ENCODE measurements at places on chromosomes 3 and 15.
A peak's percentile ranks its signal among the peaks of the same experiment; 100 is the strongest.

GRCh38 chr3:59171491-59171890 lies 121.7 kb upstream of the CFAP20DC start:
- no peak for DNase-seq

DNA sequence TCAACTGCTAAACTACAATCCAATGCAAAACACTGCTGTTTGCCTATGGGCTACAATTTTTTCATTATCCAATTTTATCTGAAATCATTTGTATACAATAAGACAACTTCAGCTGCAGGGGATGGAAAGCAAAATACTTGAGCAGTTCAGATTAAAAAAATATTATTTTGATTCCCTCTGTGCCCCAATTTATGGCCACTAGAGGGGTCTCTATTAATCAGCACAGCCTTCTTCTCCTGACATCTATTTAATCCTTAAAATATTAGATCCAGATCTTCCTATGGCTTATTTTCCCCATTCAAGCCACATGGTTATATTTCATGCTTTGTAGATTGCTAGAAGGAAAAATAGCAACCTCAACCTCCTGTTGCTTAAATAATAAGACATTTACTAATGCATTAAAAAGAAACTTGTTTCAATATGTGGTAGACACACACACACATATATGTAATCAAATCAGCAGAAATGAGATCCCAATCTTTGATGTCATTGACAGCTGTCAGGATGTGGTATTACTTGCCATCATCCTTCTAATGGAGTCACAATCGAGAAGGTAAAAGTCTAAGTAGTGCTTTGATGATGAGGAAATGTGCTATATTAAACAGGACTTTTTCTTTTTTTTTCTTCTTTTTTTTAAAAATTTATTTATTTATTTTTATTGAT lies 104.2 kb downstream of the P2RY1 start:
- DNase-seq, result no peak

DNA sequence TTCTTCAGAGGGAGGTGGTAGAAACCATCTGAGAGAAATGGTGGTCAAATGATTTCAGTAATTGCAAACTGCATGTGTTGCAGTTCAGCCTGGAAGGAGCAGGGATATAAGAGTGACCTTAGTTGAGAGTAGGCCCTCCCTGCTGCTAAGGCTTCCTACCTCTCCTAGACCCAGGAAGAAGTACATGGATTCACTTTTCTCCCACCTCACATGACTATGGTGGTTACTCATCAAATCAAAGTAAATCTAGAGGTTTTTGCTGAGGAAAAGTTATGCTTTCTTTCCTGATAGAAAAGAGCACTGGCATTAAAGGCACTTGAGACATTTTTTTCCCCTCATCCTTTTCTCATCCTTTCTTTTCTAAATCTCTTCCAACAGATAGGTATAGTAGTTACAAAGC lies 43.2 kb upstream of the LEKR1 start:
- DNase-seq, result no peak

DNA sequence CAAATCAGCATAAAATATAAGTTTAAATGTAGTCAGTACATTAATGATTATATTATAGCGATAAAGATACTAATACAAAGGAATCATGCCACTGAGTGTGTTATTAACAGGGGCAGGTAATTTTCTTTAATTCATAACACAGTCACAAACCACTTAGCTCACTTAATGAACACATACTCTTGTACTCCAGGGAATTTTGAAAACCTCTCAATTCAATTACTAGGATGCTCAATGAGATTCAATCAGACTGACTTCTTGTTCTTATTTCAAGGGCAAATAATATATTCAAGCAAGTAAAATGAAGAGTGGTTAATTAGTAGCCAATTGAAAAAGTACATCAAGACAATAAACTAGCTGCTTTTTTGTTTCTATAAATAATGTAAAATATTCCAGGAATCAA lies 5.8 kb upstream of the SUCNR1 start:
- no peak for DNase-seq

- DNase-seq, result no peak
Observed at GRCh38 chr3:48187301-48187578, 977 bp downstream of the CDC25A start.

DNA sequence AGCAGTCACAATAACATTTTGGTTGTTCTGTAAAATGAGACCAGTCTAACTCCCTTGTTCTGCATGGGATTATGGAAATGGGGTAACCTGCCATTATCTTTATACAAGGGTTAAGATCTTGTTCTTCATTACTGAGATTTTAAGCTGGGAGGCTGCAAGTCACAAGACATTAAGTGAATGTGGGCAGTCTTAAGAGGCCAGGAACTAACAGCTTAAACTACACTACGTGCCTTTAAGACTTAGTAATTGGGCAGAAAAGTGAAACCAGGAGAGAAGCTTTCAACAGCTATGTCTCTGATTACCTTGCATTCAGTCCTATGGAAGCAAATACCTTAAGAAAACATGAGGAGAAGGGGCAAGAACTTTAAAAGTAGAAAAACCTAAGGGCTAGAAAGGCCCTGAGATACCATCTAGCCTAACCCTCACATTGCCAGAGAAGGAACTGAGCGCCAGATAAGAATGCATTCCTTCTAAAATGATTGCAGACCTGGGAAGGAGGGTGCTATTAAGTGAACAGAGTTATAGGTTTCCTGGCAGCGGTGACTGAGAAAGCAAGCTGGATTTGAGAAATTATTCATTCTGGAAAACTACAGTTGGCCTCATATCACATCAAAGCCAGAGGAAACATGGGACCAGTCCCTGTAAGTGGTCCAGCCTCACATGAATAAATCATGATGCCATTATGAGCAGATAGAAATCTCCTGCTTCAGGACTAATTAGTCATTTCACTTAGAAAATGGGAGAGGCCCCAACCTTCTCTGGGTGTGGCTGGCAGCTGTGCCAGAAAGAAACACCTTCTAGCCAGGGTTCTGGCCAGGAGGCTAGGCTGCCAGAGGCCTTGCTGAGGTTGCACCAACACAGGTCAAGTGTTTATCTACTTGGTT lies 32.9 kb downstream of the DAPK2 start:
- no peak for DNase-seq

DNA sequence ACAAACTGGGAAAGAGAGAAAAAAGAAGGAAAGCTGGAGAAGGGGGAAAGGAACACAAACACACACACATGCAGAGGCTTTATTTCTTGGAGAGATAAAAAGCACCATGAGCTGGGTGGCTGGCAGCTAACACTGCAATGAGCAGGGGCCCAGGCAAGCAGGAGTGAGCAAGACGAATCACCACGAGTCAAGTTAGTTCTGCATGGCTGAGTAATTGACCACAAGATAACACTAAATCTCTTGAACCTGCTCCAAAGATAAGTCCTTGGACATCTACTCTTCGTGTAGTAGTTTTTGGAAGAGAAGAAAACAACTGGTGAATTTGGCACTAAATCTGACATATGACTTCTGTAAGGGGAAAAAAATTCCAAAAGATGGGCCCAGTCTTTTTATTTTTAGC lies 100.9 kb downstream of the MYO5A start:
- no peak for DNase-seq

DNA sequence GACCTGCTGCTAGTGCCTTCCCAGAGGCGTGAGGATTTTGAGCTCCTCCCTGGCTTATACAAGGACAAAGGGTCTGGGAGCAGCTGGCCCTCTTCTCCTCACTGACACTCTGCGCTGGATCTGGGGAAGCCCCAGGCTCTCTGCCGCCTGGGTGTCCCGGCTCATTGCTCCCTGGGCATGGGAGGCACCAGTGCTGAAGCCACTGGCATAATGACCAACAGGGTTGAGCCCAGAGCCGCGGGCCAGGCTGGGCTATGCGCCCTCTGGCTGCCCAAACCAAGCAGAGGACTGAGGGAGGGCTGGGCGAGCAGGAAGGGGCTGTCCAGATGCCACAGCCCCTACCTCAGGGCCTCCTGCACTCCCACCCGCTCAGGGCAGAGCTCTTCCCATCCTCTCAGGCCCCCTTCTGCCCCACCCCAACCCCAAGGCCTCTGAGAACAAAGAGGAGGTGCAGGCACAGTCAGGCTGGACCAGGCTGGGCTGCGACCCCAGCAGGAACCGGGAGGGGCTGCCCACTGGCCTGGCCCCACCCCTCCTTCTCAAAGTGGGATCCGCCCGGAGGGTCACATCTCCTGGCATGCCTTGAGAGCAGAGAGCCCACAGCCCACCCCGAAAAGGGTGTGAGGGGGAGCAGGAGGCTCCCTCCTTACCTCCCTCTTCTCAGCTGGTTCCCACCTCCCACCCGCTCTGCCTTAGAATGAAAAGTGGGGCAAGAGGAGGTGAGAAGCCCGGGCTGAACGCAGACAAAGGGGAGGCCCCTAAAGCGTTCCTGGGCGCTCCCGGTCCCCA lies 1.6 kb downstream of the LINGO1 start:
- peak; percentile 76 for DNase-seq

DNA sequence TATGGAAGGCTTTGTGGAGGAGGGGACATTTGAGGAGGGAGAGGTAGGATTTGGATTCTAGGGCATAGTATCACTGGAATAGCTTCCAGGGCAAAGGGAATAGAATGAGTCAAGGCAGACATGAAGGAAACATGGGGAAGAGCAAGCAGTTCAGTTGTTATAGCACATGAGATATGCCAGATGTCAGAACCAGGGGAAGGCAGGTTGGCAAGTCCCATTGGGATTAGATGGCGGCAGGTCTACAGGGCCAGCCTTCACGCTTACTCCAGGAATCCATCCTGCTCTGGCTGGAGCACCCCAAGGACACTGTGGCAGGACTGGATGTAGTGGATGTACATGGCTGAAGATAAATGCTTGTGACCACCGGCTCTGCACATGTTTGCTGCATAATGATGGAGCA lies 120.4 kb upstream of the ST8SIA2 start:
- no peak for DNase-seq

GRCh38 chr3:35944926-35945710 lies 305.8 kb downstream of the ARPP21 start:
- DNase-seq, result no peak

- DNase-seq, result no peak
Observed at GRCh38 chr15:70526221-70526973, 237.0 kb downstream of the UACA start.

DNA sequence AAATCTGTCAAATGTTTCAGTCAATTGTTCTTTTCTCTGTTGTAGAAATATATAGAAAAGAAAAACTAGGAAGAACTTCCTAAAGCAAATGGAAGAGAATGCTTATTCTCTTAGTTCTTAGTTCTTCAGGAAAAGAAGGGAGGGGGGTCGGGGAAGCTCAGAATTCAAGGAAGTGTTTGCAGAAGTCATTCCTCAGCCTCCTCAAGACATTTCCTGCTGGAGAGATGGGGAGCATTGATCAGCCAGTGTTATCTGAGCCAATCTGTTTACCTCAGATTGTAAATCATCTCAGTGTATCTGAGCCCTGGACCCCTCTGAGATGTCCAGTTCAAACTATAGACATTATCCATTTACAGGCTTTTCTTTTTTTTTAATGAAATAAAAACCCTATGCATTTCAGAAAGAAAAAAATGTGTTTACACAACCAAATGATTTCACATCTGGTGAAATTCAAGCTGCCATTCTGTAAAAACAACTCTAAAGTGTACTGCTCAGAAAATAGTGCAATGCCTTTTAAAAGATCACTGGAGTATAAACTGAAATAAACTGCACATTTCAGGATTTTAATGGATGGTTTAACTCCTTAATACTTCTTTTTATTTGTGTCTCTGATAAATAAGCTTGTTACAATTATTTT lies 460.7 kb downstream of the ROBO1 start:
- DNase-seq, result no peak

DNA sequence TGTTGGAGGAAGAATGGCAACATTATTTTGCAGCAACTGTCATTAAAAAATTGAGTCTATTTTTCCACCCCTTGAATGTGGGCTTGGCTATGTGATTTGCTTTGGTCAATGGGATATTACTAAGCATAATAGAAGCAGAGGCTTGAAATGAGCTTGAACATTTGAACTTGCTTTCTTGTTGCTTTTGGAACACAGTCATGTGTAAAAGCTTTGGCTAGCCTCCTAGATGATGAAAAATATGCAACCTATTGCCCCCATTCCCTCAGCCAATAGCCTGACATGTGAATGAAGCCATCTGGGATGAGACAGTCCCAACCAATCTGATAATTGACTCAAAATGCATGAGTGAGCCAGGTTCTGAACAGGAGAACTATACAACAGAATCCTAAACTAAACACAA lies 78.4 kb downstream of the PLSCR2 start:
- no peak for DNase-seq

- no peak for DNase-seq
Observed at GRCh38 chr3:177069514-177070329, 127.6 kb downstream of the TBL1XR1 start.

DNA sequence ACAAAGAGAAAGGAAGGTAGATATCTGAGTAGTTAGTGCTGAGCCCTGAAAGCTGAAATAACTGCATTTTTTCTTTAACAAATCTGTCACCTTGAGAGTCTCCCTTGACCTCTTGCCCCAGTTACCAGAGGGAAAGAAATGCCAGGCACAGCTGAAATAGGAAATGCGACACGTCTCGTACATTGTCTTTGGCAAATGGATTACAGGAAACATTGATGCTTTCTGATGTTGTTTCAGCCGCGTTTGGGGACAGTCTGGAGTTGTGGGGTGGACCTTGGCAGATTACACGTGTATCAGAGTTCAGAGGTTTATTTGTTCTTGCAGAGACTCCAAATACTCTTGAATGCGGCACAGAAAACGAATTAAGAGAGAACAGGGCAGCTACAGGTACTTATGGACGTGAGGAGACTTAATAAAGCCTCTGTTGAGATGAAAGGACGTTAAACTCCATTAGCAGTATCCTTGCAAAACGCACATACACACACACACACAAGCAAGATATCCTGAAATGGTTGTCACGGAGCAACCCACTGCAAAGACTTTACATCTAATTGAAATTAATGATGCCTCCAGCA lies 272.8 kb upstream of the RORA start:
- no peak for DNase-seq

GRCh38 chr3:127857333-127857732 lies 35.0 kb upstream of the MGLL start:
- DNase-seq, result no peak

GRCh38 chr3:49387721-49388120 lies 24.1 kb downstream of the RHOA start:
- no peak for DNase-seq

- DNase-seq, result no peak
Observed at GRCh38 chr3:180175572-180175971, 138.8 kb upstream of the PEX5L start.

GRCh38 chr15:98904544-98904943 lies 103.0 kb downstream of the PGPEP1L start:
- DNase-seq, result peak; percentile 66

DNA sequence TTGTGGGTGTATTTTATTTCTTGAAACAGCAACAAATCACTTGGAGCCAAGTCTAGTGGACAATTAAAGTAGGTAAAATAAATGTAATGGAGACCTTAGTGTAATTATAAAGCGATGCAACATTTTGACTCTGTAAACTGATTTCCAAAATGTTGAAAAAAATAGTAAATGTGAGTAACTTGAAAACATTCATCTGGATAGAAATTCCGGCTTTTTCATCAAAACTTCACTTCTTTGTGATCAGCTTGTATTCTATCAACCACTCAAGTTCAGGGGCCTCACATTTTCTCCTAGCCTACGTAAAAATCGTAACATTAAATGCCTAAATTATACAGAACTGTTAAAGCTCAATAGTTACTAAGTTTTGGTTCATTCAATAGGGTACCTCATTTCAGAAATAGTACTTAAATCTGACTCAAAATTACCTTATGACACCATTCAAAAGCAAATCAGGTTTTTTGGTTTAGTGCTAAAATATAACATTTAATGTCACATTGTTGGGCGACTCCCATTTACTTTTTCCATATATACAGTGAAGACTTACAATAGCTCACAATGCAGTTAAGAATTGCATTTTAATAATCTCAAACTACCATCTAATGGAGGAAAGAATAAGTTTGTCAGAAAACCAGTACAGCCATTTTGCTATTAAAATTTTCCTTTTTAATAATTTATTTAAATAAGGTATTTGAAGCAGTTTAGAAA lies 12.7 kb downstream of the CCNL1 start:
- no peak for DNase-seq
